T47D (cell line): ENCODE measurements at places on chromosomes 1 and 21.
A peak's percentile ranks its signal among the peaks of the same experiment; 100 is the strongest.

DNA sequence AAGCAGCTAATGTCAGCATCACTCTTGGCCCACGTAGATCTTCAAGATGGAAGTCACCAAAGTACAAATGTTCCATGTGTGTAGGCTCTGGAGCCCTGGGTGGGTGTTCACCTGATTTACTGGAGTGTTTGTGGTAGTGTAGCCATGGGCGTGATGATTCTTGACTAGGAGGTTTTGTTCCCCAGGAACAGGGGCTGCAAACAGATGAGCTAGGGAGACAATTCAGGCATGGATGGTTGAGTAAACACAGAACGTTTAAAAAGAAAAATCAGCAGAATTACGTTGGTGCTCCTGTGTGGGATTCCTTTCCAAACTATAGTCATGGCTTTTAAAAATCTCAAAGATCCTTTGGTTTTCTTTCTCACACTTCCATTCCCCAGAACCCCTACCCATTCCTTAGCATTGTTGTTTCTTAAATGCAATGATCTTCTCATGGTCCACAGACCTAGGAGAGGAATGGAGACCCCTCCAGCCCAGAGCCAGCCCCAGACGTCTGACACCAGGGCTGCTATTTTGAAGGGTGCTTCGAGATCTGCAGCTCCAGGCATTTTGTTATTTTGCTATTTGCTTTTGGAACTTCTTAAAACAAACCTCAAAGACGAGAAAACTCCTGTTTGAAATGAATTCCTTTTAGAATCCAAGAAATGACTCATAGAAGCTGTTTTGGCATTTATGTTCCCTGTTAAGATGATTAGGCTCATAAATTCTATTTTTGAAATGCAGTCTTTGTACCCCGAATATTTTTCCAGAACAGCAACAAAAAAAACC lies 115.1 kb downstream of the ETS2 start:
- no peak for DNase-seq

- no peak for DNase-seq
These were observed 198.5 kb downstream of the DYRK1A start for GRCh38 chr21:37564924-37565529.

GRCh38 chr1:232471250-232471649 lies 158.7 kb downstream of the SIPA1L2 start:
- no peak for DNase-seq

DNA sequence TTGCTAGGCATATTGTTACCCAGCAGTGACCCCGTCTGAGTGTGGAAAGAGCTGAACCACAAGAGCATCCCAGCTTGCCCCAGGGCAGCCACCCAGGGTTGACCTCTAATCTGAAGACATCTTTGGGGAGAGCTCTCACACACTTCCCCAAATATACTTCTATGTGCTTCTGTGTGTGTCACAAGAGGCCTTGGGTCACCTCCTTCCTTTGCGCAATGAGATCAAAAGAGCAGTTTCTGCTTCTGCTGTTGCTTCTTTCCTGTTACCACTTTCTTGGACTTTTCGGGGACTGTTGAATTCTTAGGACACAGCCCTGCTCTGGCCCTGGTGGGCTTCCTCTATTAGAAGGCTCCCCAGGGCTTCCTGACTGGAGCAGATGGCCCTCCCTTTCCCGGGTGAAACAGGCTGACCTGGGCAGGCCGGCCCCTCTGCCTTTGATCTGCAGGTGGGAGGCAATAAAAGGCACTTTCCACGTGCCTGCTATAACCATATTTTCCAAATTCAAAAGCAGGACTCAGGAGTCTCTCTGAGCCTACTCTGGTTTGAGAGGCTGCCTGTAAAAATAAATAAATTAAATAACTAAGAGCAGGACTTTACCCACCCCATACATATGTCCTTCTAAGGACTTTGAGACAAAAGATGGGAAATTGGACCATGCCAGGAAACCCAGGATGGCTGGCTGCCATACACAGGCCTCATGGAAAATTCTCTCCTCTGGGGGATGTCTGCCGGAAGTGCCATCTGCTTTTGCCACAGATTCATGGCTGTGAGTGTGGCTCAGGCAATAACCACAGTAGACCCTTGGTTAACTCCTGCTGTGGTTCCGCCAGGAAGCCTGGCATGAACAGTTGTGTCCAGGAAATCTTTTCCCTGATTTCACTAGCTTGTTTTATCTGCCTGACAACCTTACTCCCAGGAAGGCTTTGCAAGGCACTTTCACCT lies 28.3 kb upstream of the RCSD1 start:
- DNase-seq: peak; percentile 73

DNA sequence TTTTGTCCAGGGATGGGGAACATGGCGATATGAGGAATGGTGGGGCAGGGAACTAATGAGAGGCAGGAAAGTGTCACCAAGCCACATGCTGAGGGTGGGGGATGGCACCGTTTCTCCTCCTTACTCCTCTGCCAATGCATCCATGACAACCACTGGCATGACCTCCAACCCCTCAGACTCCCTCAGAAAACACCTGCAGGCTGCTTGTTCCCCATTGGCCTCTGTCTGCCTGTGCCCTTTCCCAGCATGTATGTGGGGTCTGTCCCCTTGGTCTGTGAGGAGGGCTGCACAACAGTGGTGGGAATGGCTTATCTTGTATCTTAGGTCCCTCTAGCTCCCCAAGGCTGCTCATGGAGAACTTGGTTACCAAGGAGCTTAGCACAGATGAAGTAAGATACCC lies 137.2 kb upstream of the NGF start:
- DNase-seq: no peak

DNA sequence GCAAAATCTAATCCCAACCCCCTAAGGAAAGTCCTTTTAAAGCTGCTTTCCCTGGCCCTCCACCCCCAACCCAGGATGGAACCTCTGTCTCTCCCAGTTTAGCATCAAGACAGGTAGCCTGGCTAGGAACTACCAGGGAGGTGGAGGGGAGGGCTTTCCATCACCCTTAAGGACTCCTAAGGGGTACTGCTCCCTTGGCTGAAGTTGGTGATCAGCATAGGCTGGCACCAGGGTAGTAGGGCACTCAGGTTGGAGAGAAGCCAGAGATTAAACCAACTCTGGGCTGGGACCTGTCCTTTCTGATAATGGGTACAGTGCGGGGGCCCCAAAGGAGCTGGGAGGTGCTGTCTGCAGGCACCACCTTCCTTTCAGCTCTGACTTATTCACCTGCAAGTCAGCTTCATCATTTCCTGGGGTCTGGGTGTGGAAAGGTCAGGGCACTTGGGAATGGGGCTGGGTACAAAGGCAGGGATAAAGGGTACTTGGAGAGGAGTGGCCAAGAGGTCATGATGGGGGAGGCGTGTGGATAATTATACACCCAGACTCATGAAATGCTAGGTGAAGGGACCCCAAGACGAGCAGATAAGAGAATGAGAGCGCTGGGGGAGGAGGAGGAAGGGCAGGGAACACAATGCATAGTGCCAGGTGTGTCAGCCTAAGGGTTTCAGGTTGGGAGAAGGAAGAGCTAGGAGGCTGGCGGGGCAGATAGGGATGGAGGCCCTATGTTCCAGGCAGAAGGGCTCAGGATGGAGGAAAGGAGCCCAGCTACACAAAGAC lies 1.2 kb downstream of the ARHGEF2 start:
- no peak for DNase-seq

DNA sequence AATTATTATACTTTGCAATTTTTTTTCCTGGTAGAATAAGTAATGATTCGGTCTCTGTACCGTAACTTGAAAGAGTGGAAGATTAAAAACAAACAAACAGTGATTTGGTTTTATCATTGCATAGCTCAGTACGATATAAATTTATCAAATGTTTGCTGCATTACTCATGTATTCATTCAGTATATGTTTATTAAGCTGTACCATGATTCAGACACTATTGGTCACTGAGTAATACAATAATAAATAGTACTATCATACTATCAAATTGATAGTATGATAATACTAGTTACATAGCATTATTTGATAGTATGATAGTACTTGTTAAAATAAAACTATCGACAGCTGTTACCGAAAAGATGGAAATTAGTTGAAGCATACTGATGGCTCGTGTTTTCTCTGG lies 12.1 kb downstream of the CENPF start:
- no peak for DNase-seq

GRCh38 chr1:242428399-242429190 lies 95.9 kb downstream of the PLD5 start:
- DNase-seq: no peak

DNA sequence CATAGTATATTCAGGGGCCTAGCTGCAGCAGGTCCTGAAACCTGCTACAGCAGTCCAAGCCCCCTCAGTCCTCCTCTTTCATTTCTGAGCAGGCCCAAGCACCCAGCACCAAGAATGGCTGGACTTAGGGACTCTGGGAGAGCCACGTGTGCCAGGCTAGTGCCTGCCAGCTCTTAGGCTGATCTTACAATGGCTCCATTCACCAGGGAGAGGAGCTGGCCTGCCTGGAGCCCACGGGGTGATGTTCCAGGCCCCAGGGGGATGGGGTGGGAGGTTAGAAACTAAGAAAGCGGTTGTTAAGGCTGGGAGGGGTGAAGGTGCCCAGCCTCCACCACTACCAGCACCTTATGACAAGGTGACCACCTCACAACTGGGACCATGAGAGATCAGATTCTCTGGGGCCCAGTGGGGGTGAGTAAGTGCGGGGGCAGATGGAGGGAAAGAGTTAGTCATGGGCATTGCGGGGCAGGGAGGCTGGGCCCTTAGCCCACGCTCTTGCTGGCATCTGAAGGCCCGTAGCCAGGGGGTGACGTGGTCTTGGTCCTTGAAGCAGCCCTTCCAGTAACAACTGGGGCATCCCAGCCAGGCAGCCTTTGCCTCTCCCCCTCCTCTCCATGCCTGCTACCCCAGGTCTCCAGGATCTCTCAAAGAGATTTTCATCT lies 30.3 kb upstream of the CLIC4 start:
- DNase-seq: no peak

DNA sequence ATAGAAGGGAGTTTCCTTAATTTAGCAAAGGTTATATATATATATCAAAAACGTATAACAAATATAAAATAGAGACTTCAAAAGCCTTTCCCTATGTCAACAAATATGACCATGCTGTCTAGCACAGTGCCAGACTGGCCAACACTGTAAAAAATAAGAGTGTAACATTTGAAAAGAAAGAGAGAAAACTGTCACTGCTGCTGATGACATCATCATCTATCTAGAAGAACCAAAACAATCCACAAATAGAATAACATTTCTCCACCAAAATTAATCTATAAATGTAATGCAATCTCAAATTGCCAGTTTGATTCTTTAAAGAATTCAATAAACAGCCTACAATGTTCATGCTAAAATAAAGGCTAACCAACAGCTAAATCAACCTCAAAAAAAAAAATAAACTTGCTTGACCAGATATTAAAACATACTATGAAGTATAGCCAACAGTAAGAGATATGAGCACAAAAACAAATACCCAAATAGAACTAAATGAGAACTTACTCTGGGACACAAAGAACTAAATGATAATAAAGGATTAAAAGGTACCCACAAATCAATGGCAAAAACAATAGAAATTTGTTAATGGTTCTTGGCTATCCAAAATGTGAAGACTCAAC lies 50.2 kb downstream of the ENAH start:
- DNase-seq: no peak

GRCh38 chr1:209512821-209513220 lies 70.7 kb upstream of the CAMK1G start:
- no peak for DNase-seq

- peak; percentile 52 for DNase-seq
These were observed 9.0 kb upstream of the CSF1 start for GRCh38 chr1:109901524-109902145.

GRCh38 chr1:19427087-19427781 lies 58.1 kb downstream of the CAPZB start:
- no peak for DNase-seq

- no peak for DNase-seq
These were observed 209.0 kb downstream of the DYRK1A start for GRCh38 chr21:37575580-37575979.

DNA sequence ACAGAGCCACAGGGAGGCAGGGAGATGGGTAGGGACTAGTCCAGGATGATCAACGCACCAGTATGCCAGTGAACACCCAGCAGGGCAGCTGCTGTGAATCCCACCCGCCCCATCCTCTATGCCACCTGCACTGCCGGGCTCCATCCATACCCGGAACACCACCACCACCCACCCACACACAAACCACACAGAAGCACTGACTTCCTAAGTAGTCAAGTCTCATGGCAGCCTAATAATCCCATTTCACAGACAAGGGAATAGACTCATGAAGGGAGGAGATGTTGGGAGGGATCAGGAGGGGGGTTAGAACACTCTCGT lies 6.3 kb downstream of the DRAXIN start:
- DNase-seq: no peak

- DNase-seq: peak; percentile 10
These were observed 118.8 kb upstream of the PALMD start for GRCh38 chr1:99527078-99527477.

- no peak for DNase-seq
These were observed 127.8 kb downstream of the RERE start for GRCh38 chr1:8689431-8690252.

- DNase-seq: no peak
These were observed 184.5 kb downstream of the FASLG start for GRCh38 chr1:172843444-172843843.

DNA sequence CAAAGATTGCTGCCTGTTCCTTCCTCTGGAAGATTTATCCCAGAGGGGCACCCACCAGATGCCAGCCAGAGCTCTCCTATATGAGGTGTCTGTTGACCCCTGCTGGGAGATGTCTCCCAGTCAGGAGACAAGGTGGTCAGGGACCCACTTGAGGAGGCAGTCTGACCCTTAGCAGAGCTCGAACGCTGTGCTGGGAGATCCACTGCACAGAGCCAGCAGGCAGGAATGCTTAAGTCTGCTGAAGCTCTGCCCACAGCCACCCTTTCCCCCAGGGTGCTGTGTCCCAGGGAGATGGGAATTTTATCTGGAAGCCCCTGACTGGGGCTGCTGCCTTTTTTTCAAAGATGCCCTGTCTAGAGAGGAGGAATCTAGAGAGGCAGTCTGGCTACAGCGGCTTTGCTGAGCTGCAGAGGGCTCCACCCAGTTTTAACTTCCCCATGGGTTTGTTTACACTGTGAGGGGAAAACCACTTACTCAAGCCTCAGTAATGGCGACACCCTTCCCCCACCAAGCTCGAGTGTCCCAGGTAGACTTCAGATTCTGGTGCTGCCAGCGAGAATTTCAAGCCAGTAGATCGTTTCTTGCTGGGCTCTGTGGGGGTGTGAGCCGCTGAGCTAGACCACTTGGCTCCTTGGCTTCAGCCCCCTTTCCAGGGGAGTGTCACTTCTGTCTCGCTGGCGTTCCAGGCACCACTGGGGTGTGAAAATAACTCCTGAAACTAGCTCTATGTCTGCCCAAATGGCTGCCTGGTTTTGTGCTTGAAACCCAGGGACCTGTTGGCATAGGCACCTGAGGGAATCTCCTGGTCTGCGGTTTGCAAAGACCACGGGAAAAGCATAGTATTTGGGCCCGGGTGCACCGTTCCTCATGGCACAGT lies 51.1 kb upstream of the PDC start:
- DNase-seq: no peak

GRCh38 chr1:30856260-30856790 lies 52.2 kb downstream of the SDC3 start:
- no peak for DNase-seq
